Subcutaneous preadipocyte (primary cell): ENCODE measurements at places on chromosomes 5 and 9. TPM values are rescaled to one million over a fixed set of nuclear protein-coding genes. Genes with fewer than 3 reads are reported as not detected.

The ZNF618 gene
- 5.9 and 9.6 TPM in 2 replicates for total RNA-seq

The NSA2 gene
- 74.9 and 95.9 TPM in 2 replicates for total RNA-seq

The PCDHA7 gene
- total RNA-seq = under 0.01 and 0.37 TPM in 2 replicates

The SLCO4C1 gene
- total RNA-seq = under 0.01 and 0.20 TPM in 2 replicates

The FOXD4 gene
- total RNA-seq = under 0.01 and 0.39 TPM in 2 replicates

The YTHDC2 gene
- total RNA-seq = 21.7 and 24.8 TPM in 2 replicates

The TAS2R1 gene
- not detected in 2 replicates for total RNA-seq

The RMRP gene
- total RNA-seq = 167,582 and 231,316 TPM in 2 replicates

The HSPB3 gene
- total RNA-seq = not detected in 2 replicates

The PCDHAC1 gene
- total RNA-seq = not detected in 2 replicates

The PCDHB5 gene
- total RNA-seq = under 0.01 and 0.20 TPM in 2 replicates

The ANKRD31 gene
- under 0.01 and 0.20 TPM in 2 replicates for total RNA-seq

The C9 gene
- not detected in 2 replicates for total RNA-seq

The ARID3C gene
- total RNA-seq = under 0.01 TPM in 1 of 2 replicates, not detected in the other

The PCA3 gene
- total RNA-seq = under 0.01 TPM in 2 replicates

The GRIA1 gene
- total RNA-seq = under 0.01 TPM in 1 of 2 replicates, not detected in the other

The SLC36A3 gene
- not detected in 2 replicates for total RNA-seq

The CAVIN4 gene
- 0.37 and 0.78 TPM in 2 replicates for total RNA-seq

The PCDHGC4 gene
- total RNA-seq = 2.2 and 2.7 TPM in 2 replicates

The PRRX2 gene
- 5.1 and 21.3 TPM in 2 replicates for total RNA-seq

The GCNT1 gene
- 11.8 and 17.8 TPM in 2 replicates for total RNA-seq

The SLC22A5 gene
- 3.1 and 5.1 TPM in 2 replicates for total RNA-seq

The ANKRA2 gene
- total RNA-seq = 13.2 and 14.5 TPM in 2 replicates

The SCGB3A2 gene
- not detected in 2 replicates for total RNA-seq

The RLN1 gene
- not detected in 2 replicates for total RNA-seq

The IL31RA gene
- 0.37 and 2.5 TPM in 2 replicates for total RNA-seq

The ISL1 gene
- total RNA-seq = under 0.01 TPM in 1 of 2 replicates, not detected in the other

The ARL14EPL gene
- 0.20 TPM in 1 of 2 replicates, not detected in the other for total RNA-seq

The DNM1 gene
- total RNA-seq = 23.1 and 45.6 TPM in 2 replicates
